Cortex of kidney (tissue), 1 donor: ENCODE measurements at places on chromosomes 2 and 18.

DNA sequence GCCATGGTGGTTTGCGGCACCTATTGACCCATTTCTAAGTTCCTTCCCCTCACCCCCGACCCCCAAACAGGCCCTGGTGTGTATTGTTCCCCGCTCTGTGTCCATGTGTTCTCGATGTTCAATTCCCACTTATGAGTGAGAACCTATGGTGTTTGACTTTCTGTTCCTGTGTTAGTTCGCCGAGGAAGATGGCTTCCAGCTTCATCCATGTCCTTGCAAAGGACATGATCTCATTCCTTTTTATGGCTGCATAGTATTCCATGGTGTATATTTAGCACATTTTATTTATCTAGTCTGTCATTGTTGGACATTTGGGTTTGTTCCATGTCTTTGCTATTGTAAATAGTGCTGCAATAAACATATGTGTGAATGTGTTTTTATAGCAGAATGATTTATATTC lies 183.6 kb downstream of the GBX2 start:
- no peak for DNase-seq

DNA sequence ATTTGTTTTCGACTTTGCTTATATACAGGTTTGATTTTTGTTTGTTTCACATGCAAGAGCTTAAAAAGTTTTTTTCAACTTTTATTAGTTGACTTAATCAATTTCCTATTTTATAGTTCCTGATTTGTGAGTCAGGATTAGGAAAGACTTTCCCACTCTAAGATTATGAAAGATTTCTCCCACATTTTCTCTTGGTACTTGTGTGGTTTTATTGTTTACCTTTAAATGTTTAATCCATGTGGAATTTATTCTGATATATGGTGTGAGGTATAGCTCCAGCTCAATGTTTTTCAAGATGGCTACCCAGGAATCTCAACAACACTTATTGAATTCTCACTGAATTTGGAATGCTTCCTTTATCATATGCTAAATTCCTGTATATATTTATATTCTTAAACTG lies 117.8 kb upstream of the LGALSL start:
- DNase-seq: no peak

DNA sequence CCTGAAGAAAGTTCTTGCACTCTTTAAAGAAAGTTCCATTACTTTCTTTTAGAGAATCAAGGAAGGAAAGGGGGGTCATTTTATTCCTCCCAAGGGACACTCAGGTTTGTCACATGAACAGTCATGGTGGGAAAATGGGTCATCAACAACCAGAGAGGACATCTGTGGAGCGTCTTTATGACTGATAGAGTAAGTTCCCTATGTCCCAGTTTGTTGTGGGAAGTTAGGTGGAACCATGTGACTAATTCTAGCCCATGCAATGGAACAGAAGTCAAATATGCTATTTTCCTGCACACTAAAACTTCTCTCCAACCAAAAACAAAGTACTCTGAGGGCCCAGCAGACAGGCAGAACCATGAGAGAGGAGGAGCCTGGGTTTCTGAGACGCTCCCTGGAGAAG lies 165.6 kb upstream of the SERTAD2 start:
- no peak for DNase-seq

DNA sequence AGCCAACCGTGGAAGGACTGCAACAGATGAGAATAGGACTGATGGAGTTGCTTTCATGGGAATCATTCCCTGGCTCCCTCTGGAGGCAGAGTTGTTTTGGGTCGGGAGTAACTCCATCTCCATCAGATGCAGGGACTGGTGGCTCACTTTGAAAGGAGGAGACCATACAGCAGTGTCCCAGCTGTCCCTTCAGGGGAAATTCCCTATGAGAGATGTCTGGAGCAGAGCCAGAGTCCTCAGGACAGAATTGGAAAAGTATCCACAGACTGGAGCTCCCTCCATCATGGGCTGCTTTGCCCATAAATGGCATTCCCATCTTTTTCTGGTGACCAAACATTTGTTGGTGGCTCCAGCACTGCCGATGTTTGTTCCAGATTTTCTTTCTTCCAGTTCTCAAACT lies 144.3 kb downstream of the NCK2 start:
- no peak for DNase-seq

DNA sequence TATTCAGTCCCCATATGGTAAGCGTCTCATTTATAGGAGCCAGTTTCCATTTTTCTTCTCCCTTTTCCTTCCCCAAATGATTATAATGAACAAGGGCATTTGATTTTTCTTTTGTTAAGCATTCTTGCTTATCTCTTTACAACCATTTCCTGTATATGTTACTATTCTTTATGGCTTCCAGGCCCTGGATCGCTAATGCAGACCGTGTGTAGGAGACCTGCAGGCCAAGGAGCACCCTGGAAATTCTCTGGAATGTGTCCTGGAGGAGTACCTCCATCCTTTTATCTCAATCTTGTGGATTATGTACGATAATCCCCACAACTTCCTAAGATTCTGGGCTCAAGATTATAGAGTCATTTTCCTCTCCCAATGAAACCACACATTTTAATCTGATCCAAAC lies 439.6 kb upstream of the MMADHC start:
- no peak for DNase-seq
